Mesendoderm (in vitro differentiated cells): ENCODE measurements at places on chromosomes 1 and 21.

- no peak for DNase-seq
Measured at GRCh38 chr1:20615946-20616846, 17.1 kb upstream of the PINK1 start.

DNA sequence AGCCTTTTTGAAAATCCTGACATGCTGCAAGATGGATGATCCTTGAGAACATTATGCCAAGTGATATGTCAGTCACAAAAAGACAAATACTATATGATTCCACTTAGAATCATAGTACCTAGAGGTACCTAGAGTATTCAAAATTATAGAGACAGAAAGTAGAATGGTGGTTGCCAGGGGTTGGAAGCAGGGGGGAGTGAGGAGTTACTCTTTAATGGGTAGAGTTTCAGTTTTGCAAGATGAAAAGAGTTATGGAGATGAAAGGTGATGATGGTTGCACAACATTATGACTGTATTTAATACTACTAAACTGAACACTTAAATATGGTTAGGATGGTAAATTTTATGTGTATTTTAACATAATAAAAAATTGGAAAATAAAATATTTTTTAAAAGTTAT is 37.9 kb upstream of the PODN start:
- no peak for DNase-seq

GRCh38 chr1:193581341-193581740 is 394.9 kb upstream of the B3GALT2 start:
- DNase-seq, result no peak

GRCh38 chr1:36839485-36839884 is 194.8 kb downstream of the GRIK3 start:
- DNase-seq, result no peak

GRCh38 chr1:245046769-245047168 is 108.0 kb upstream of the KIF26B start:
- no peak for DNase-seq

DNA sequence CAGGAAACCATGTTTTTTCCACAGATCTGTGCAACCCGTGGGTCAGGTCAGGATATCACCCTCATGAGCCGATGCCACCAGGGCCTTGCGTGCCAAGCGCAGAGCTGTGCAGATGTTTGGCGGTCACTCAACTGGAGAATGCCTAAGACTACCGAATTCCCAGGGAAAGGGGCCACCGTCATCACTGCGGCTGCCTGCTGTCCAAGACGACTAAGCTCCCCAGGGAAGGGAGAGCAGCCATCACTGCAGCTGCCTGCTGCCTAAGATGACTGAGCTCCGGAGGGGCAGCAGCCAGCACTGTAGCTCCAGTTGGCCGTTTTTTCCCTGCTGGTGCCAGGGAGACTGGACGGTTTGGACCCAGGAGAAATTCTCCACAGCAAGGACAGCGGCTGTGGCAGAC is 31.1 kb downstream of the AKT3 start:
- DNase-seq, result no peak

GRCh38 chr1:214979191-214979590 is 103.3 kb upstream of the KCNK2 start:
- no peak for DNase-seq

- DNase-seq, result no peak
Measured at GRCh38 chr21:32022146-32022545, 149.3 kb downstream of the HUNK start.

- peak; percentile 54 for DNase-seq
Measured at GRCh38 chr1:172135076-172135672, 285.3 kb upstream of the C1orf105 start.

GRCh38 chr1:184034761-184035379 is 2.7 kb downstream of the COLGALT2 start:
- no peak for DNase-seq
